ENCODE measurements at places on chromosomes 7 and 10.

DNA sequence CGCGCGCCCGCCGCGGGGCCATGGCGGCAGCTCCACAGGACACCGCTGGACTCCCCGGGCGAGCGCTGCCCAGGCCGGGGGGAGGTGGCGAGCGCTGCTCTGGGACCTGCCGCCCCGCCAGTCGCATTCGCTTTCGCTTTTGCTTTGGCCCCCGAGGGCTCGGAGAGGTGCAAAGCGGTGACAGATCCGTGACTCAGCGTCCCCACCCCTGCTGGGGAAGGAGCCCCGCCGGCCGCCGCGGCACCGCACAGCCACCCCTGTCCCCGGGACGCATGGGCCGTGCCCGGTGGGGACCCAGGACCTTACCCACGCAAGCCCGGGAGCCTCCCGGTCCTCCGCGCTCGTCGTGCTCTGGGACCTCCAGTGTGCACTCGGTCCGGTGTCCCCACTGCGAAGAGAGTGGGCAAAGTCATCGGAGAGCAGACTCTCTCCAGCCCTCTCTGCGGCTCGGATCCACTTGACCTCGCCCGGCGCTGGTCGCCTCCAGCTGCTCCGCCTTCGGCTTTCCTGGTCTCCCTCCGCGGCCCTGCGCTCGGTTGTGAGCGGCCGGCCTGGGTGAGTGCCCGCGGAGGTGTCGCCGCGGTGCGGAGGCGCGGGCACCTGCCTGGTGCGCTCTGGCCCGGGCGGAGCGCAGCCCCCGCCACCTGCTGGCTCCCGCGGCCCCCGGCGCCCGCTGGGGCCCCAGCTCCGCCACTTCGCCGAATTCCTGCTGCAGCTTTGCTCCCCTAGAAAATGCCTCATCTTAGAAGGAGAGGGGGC lies at the start of gene IL15RA:
Gene IL15RA (minus strand): TSS at position 73 of the 759 bp plus-strand sequence. CDS start 51 bp downstream, at position 22.
- peak; percentile 88 for DNase-seq

- no peak for DNase-seq
Observed at GRCh38 chr7:4959306-4959705, 319 bp upstream of the MMD2 start.

GRCh38 chr10:95336702-95337101 lies 45.9 kb upstream of the PDLIM1 start:
- DNase-seq: no peak

- no peak for DNase-seq
Observed at GRCh38 chr10:7405637-7406036, 5.2 kb downstream of the SFMBT2 start.

GRCh38 chr7:46208635-46209525 lies 287.8 kb upstream of the IGFBP3 start:
- no peak for DNase-seq

All from germinal center (tissue), 1 donor.